Prostate gland (tissue), 2 donors: ENCODE measurements at places on chromosomes 3 and 15. TPM values are rescaled to one million over a fixed set of nuclear protein-coding genes. Genes with fewer than 3 reads are reported as not detected.

DNA sequence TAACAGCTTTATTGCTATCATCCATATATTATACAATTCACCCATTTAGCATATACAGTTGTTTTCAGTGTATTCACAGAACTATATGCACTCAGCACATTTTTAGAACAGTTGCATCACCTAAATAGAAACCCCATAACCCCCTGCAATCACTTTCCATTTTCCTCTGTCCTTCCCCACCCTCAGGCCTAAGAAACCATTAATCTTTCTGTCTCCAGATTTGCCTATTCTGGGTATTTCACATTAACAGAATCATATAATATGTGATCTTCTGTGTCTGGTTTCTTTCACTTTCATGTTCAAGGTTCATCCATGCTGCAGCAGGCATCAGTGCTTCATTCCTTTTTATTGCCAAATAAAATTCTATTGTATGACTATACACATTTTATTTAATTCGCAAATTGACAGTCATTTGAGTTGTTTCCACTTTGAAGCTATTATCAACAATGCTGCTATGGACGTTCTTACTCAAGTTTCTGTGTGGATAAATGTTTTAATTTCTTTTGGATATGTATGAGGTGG lies 39.8 kb downstream of the ADAMTS17 start:
- H3K27me3 ChIP-seq, result no peaks in the 10 kb centered on the region
- H3K4me3 ChIP-seq, result no peak overlapping the region
- no peaks in the 10 kb centered on the region for H3K4me1 ChIP-seq
- H3K27ac ChIP-seq, result no peak overlapping the region
- no peaks in the 10 kb centered on the region for H3K36me3 ChIP-seq
- no peak for DNase-seq

DNA sequence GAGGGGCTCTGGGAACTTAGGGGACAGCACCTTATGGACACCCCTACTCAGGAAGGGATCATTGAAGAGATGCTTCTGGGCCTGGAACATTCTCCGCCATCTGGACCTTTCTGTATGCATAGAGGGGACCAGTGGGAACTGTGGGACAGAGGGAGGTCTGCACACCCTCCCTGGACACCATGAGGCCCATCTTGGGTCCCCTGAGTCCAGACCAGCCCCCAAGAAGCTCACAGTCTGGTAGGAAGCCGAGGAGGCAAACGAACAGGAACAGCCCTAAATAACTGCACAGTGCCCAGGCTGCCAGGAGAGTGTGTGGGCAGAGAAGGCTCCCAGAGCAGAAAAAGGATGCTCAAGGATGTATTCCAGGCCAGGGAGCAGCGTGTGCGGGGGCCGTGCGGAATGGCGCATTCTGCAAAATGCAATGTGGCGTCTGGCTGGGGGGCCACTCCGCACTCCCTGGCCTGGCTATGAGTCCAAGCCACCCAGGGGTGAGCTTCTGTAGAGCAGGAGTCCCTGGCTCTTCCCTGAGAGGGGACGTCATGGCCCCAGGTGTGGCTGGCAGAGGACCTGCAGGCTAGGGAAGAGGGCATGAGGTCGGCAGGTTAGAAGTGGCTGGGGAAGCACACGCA lies 24.5 kb upstream of the KLF13 start:
- H3K4me1 ChIP-seq, result no peaks in the 10 kb centered on the region
- DNase-seq, result no peak
- H3K4me3 ChIP-seq, result no peak overlapping the region
- no peaks in the 10 kb centered on the region for H3K27me3 ChIP-seq

GRCh38 chr3:180911876-180912303 lies 580 bp upstream of the FXR1 start:
- no peaks in the 10 kb centered on the region for H3K36me3 ChIP-seq
- peaks cover 6% of the 10 kb centered on the region for H3K4me1 ChIP-seq
- no peaks in the 10 kb centered on the region for H3K27me3 ChIP-seq

Gene CCR8
- not detected for total RNA-seq

- H3K36me3 ChIP-seq, result no peaks in the 10 kb centered on the region
- DNase-seq, result no peak
- H3K27me3 ChIP-seq, result no peaks in the 10 kb centered on the region
- H3K27ac ChIP-seq, result no peak overlapping the region
These were observed 14.9 kb downstream of the RTP1 start for GRCh38 chr3:187212196-187212545.

- H3K27me3 ChIP-seq, result no peaks in the 10 kb centered on the region
- H3K4me1 ChIP-seq, result no peaks in the 10 kb centered on the region
- H3K27ac ChIP-seq, result no peak overlapping the region
- H3K4me3 ChIP-seq, result no peak overlapping the region
These were observed 53.2 kb downstream of the FBN1 start for GRCh38 chr15:48592221-48592731.

DNA sequence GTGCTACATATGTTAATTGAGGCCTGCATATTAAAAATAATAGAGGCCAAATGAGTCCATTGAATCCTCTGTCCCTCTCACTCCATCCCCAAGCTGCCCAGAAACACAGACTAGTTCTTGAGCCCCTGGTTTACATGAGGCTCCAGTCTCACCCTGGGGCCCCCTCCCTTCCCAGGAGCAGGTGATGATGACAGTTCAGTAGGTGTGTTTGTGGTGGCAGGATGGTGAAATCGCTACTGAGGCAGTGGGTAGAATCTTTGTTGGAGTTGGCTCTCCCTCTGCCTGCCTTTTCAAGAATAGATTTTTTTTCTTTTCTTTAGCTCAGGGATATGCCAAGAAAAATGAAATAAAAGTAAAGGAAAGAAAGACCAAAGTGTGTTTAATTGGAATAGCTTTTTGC lies 288.7 kb downstream of the EPHB1 start:
- no peaks in the 10 kb centered on the region for H3K4me1 ChIP-seq
- H3K27me3 ChIP-seq, result no peaks in the 10 kb centered on the region
- H3K4me3 ChIP-seq, result no peak overlapping the region
- H3K36me3 ChIP-seq, result no peaks in the 10 kb centered on the region
- no peak overlapping the region for H3K27ac ChIP-seq

DNA sequence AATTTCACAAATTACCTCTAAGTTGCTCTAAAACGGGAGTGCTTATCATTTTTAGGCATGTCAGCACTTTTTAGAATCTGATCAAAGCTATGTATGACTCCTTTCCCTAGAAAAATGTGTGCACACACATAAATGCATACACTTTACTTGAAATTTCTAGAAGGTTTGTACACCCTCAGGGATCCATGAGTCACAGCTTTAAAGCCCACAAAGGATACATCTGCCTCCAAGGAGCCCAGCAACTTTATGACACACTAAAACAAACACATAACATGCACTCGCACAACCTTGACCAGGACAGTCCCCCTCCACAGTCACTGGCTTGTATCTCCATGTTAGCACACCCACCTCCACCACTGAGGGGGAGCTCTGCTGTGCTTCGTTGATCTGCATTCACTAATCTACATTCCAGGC lies 722.0 kb upstream of the CFAP20DC start:
- DNase-seq, result no peak
- no peaks in the 10 kb centered on the region for H3K27me3 ChIP-seq
- no peak overlapping the region for H3K27ac ChIP-seq
- H3K4me1 ChIP-seq, result no peaks in the 10 kb centered on the region
- no peaks in the 10 kb centered on the region for H3K36me3 ChIP-seq
- no peak overlapping the region for H3K4me3 ChIP-seq

DNA sequence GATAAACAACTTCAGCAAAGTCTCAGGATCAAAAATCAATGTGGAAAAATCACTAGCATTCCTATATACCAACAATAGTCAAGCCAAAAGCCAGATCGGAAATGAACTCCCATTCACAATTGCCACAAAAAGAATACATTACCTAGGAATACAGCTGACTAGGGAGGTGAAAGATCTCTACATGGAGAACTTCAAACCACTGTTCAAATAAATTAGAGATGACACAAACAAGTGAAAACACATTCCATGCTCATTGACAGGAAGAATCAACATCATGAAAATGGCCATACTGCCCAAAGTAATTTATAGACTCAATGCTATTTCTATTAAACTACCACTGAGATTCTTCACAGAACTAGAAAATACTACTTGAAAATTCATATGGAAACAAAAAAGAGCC lies 94.2 kb upstream of the PSMD6 start:
- H3K4me3 ChIP-seq, result no peak overlapping the region
- no peaks in the 10 kb centered on the region for H3K4me1 ChIP-seq
- H3K36me3 ChIP-seq, result no peaks in the 10 kb centered on the region
- H3K27me3 ChIP-seq, result no peaks in the 10 kb centered on the region
- DNase-seq, result no peak
- no peak overlapping the region for H3K27ac ChIP-seq

DNA sequence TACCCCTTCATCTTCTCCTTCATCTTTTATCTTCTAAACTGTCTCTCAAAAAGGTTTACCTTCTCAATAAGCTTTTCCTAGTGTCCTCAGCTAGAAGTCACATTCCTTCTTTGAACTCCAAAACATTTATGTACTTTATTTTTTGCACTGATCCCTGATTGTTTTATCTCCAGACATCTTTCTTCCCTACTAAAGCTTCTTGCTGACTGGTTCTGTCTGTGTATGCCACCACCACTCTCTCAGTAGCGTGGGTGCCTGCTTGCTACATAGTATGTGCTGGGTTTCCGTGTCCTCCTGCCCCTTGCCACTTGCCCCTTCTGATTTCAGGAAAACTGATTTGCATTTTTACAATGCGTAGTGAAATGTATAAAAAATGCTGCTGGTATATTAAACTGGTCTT lies 24.0 kb downstream of the GTF2E1 start:
- no peaks in the 10 kb centered on the region for H3K36me3 ChIP-seq
- H3K4me3 ChIP-seq, result no peak overlapping the region
- H3K27me3 ChIP-seq, result no peaks in the 10 kb centered on the region
- no peaks in the 10 kb centered on the region for H3K4me1 ChIP-seq

DNA sequence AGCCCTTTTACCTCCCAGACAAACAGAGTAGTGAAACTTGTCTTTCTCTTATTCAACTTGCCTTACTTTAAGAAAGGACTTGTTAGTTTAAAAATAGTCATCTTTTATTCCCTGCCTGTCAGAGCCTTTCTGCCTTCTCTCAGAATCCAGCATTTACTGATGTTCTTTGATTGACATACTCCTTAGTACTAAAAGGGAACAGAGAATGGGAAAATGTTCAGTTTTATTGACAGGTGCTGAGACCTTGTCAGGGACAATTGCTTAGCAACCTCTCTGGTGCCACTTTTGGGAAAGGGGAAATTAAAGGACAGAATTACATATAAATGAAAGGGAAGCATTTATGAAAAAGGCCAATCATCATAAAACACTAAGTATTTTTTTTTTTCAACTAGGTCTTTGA lies 378.3 kb downstream of the PDCD6IP start:
- no peaks in the 10 kb centered on the region for H3K27me3 ChIP-seq
- no peak for DNase-seq
- no peak overlapping the region for H3K27ac ChIP-seq
- no peaks in the 10 kb centered on the region for H3K4me1 ChIP-seq
- no peak overlapping the region for H3K4me3 ChIP-seq

Gene FXR1
- total RNA-seq, result 80.2 TPM

DNA sequence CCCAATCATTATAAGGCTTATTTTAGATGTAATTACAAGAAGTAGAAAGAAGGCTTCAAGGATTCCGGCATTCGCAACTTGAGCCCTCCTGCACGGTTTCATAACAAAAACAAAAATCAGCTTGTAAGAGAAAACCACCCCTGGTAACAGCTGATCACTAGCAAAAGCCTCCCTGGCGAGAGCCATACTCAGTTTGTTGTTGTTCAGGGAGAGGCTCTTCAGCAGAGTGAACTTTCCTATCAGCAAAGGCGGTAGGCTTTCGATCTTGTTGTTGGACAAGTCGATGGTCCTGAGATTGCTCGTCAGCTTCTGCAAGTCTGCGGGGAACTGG lies 710 bp downstream of the LRRC57 start:
- no peaks in the 10 kb centered on the region for H3K36me3 ChIP-seq
- peak overlapping the region; percentile 75 for H3K4me3 ChIP-seq
- no peaks in the 10 kb centered on the region for H3K4me1 ChIP-seq
- H3K27ac ChIP-seq, result peak overlapping the region; percentile 94

- no peak overlapping the region for H3K4me3 ChIP-seq
- H3K27ac ChIP-seq, result no peak overlapping the region
- no peaks in the 10 kb centered on the region for H3K27me3 ChIP-seq
- no peaks in the 10 kb centered on the region for H3K4me1 ChIP-seq
These were observed 147.0 kb downstream of the PDE8A start for GRCh38 chr15:85128621-85129020.

Gene FAM219B
- total RNA-seq, result 66.0 TPM

Gene RAB8B
- total RNA-seq, result 29.2 TPM

DNA sequence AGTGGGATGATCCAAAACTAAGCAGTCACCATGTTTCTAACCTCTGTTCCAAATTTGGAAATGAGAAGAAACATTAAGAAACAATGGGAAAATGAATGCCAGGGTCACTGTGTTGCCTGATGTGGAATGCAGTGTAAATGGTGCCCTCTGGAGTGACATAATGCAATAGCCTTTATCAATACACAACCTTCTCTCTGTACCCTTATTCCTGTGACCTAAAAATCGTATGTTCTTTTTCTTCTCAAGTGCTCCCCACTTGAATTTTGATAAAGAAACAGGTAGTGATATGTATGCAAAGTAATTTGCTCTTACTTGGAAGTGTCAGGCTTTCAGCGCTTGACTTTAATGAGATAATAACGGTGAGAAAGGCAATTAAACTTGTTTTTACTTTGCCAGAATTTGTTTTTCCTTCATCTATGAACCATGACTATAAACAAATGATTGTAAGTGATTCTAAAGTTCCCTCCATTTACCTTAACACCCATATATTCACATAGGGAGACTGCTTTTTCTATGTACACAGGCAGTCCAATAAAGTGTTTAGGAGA lies 145.8 kb upstream of the THRB start:
- DNase-seq, result no peak
- H3K4me3 ChIP-seq, result no peak overlapping the region
- no peaks in the 10 kb centered on the region for H3K36me3 ChIP-seq
- no peaks in the 10 kb centered on the region for H3K27me3 ChIP-seq
- H3K4me1 ChIP-seq, result no peaks in the 10 kb centered on the region

Gene PDE8A
- 28.3 TPM for total RNA-seq

DNA sequence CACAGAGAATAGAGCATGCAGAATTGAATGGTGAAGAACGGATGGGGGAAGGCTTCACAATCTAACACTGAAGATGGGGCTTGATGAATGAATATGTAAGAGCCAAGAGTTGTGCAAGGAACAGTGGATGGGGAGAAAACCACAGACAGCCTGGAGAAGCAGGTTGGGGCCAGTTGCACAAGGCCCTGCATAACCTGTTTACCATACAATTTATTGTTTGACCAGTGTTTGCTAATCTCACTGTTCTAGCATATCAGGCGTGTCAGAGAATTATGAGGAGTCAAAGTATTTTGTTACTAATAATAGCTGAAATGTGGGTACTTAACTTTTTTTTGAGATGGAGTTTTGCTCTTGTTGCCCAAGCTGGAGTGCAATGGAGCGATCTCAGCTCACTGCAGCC lies 36.4 kb downstream of the LINS1 start:
- no peaks in the 10 kb centered on the region for H3K36me3 ChIP-seq
- peak overlapping the region; percentile 59 for H3K27ac ChIP-seq
- no peaks in the 10 kb centered on the region for H3K4me1 ChIP-seq
- peak; percentile 62 for DNase-seq

Gene CXCR6
- total RNA-seq, result 0.96 TPM

Gene NAALADL2
- total RNA-seq, result 20.2 TPM
